ENCODE measurements at places on chromosomes 7 and 10.
A peak's percentile ranks its signal among the peaks of the same experiment; 100 is the strongest.

- DNase-seq = peak; percentile 70
Measured at GRCh38 chr10:122407375-122408125, 33.0 kb downstream of the PLEKHA1 start.

GRCh38 chr10:1291178-1292090, 235.2 kb downstream of the WDR37 start:
- DNase-seq = no peak

DNA sequence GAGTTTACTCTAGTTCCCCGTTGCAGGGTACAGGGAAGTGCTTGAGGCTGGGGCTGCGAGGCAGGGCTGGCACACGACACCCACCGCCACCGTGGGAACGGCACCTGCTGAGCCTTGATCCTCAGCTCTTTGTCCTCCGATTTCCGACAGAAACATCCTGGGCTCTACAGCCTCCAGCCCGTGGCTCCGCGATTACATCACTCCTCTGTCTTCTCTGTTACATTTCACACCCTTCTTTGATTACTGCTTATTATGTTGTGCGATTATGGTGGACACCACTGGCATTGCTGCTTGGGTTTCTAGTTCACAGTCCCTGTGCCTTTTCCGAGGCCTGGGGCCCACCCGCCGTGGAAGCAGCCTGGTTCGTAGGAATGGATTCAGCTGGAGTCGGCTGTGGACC, 26.9 kb downstream of the FKBP6 start:
- no peak for DNase-seq

GRCh38 chr10:10780746-10781145, 236.9 kb upstream of the CELF2 start:
- DNase-seq = no peak

GRCh38 chr10:126685756-126686155, 15.3 kb upstream of the C10orf90 start:
- no peak for DNase-seq

DNA sequence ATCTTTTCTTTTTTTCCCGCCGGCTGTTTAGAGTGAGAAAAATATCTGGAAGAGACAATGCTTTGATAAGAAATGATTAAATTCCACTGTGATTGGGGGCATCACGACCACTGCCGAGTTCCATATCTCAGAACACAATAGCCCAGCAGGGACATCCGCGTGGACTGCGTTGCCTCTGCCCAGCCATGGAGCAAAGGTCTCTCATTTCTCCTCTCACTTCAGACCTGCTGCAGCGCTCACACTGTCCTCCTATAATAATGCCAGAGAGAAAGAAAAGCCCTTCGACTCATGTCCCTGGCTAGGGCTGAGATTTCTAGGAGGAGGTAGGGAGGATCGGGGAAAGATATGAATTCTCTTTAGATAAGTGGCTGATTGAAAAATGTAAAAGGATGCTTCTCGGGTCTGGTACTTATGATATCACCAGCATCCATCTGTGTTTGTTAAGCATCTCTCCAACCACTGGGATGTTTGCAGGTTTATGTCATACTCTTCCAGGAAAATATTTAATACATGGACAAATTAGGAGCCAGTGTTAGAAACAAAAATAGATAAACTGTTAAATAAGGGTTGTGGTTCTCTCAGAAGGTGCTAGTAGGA, 472.9 kb upstream of the AKR1E2 start:
- DNase-seq = no peak

- no peak for DNase-seq
Measured at GRCh38 chr10:13491747-13492360, 37.0 kb downstream of the BEND7 start.

GRCh38 chr10:98589007-98589406, 142.3 kb upstream of the HPS1 start:
- peak; percentile 29 for DNase-seq

- DNase-seq = peak; percentile 3
Measured at GRCh38 chr10:133393401-133394063, 425 bp upstream of the MTG1 start.

GRCh38 chr7:70313271-70313670, 715.0 kb downstream of the AUTS2 start:
- DNase-seq = no peak

- peak; percentile 12 for DNase-seq
Measured at GRCh38 chr10:12348294-12348869, 965 bp upstream of the CAMK1D start.

- no peak for DNase-seq
Measured at GRCh38 chr7:17521437-17521836, 223.0 kb downstream of the AHR start.

GRCh38 chr7:1252540-1253090, 19.9 kb downstream of the UNCX start:
- DNase-seq = no peak

GRCh38 chr7:148931470-148931869, 47.4 kb upstream of the EZH2 start:
- no peak for DNase-seq

Measured in Ammon's horn (tissue), 1 donor.